ENCODE measurements at places on chromosomes 13 and 19.
A peak's percentile ranks its signal among the peaks of the same experiment; 100 is the strongest.

GRCh38 chr19:38287604-38288003 lies 16.4 kb upstream of the C19orf33 start:
- DNase-seq, result no peak

- no peak for DNase-seq
Measured at GRCh38 chr13:86882107-86882506, 789.1 kb upstream of the SLITRK5 start.

DNA sequence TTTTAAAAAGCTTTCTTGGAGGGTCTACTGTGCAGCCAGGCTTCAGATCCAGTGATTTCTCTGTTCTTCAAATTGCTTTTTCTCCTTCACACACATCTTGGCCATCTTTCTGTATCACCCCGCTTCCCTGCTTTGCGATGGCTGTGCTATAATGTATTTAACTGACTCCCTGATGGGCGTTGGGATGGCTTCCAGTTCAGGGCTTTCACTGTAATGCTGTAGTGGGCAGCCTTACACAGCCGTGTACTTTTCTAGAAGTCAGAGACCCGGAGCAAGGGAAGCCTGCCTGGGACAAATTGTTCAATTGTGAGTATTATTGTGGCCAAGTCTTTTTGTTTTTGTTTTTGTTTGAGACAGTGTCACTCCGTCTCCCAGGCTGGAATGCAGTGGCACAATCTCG lies 19.4 kb upstream of the PAK4 start:
- DNase-seq, result no peak

- no peak for DNase-seq
Measured at GRCh38 chr13:35814605-35815011, 316.6 kb downstream of the DCLK1 start.

- DNase-seq, result no peak
Measured at GRCh38 chr13:31476753-31477152, 262.6 kb upstream of the RXFP2 start.

DNA sequence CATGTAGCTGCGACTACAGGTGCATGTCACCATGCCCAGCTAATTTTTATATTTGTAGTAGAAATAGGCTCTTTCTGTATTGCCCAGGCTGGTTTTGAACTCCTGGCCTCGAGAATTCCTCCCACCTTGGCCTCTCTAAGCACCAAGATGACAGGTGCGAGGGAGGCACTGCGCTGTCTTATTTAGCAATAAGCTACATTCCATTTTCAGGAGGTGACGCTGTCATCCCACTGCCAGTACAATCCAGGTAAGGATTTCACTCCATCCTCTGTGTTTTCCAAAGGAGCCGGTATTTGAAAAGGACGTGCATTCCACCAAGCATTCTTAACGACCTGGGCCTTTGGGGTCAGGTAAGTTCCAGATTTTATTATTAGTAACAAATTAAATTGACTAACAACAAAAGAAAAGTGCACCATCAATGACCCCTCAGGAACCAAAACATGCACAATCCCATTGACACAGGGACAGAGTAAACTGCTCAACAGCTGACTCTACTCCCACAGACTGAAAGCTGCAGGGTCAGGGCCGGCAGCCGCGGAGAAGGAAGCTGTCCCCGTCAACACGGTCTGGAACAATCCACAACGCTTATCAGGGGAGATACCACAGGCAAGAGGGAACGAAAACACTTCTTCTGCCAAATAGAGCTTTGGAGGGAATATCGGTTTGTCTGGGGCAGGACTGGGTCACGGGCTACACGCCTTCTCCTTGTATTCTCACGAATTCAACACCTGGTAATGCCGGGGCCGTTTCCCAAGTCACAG lies 82.8 kb downstream of the INSR start:
- no peak for DNase-seq

GRCh38 chr19:24071078-24071477 lies 15.9 kb upstream of the ZNF254 start:
- no peak for DNase-seq

- DNase-seq, result no peak
Measured at GRCh38 chr19:45154064-45154827, 6.5 kb downstream of the NKPD1 start.

GRCh38 chr19:45218911-45219743 lies 26.1 kb downstream of the EXOC3L2 start:
- peak; percentile 39 for DNase-seq

- no peak for DNase-seq
Measured at GRCh38 chr13:107018285-107018684, 450.3 kb upstream of the ARGLU1 start.

DNA sequence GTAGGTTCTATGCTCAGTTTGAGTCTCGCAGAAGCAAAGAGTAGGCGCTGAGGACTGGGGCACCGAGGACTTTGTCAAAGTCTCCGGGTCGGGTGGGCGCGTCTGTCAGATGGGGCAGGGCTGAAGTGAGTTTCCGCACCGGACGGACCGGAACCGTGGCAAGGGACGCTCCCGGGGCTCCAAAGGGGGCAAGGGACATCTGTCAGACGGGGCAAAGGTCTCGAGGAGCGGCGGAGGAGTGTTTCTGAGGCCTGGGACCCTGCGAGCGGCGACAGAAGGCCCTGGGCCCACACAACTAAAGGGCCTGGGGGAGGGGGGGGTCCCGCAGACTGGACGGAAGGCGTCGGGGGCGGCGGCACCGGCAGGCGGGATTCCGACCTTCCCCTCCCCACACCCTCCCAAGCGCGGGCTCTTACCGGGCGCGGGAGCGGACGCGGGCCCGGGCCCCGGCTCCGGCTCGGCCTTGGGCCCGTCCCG lies 13.3 kb upstream of the AKAP8L start:
- peak; percentile 67 for DNase-seq

Measured in GM20000 (cell line).